Activated CD4-positive, alpha-beta T cell treated with anti-CD3 and anti-CD28 coated beads, Interleukin-2, amount 10 ng/mL, durations not matched to agents 7 days and 5 days (primary cell): ENCODE measurements at places on chromosomes 6 and 20. TPM values are rescaled to one million over a fixed set of nuclear protein-coding genes. Genes with fewer than 3 reads are reported as not detected.

GRCh38 chr20:4038047-4038459 lies 22.7 kb upstream of the RNF24 start:
- DNase-seq, result peak; percentile 94

GRCh38 chr20:63740070-63740626 lies 572 bp downstream of the SLC2A4RG start:
- DNase-seq, result peak; percentile 63

GRCh38 chr6:109170333-109170732 lies 75.0 kb downstream of the CEP57L1 start:
- DNase-seq, result no peak

GRCh38 chr6:1482381-1483166 lies 93.2 kb downstream of the FOXF2 start:
- DNase-seq, result no peak

DNA sequence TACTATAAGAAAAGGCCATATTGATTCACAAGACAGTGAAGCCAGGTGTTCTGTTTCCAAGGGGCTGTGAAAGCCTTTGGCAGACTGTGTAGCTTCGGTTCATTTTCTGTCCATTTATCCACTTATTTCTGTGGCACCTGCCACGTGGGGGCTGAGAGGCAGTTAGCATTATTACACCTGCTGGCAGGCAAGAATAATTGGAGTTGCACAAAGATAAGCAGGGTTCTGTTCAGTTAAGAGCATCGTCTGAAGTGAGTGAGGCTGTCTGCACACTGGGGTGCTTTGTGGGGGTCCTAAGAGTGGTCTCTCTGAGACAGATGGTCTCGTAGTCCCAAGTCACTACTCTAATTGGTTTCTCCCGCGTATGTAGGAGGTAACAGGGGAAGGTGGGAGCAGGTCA lies 60.6 kb upstream of the CCN6 start:
- no peak for DNase-seq

- no peak for DNase-seq
Measured at GRCh38 chr6:167685654-167686053, 141.1 kb upstream of the AFDN start.

GRCh38 chr20:16178546-16179135 lies 394.6 kb downstream of the KIF16B start:
- DNase-seq, result no peak

DNA sequence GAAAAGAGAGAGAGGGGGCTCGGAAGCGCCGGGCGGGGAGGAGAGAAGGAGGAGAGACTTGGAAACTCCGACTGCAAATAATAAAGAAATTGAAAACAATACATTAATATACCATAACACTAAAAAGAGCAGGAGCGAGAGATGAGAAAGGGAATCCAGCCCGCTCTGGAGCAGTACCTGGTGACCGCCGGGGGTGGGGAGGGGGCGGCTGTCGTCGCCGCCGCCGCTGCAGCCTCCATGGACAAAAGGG lies 338 bp downstream of the E2F3 start:
- no peak for DNase-seq

The MEI4 gene
- total RNA-seq, result not detected

The SALL4 gene
- not detected for total RNA-seq

The MCCD1 gene
- total RNA-seq, result not detected
